Left kidney (tissue), 8 donors: ENCODE measurements at places on chromosomes 5 and 9. TPM values are rescaled to one million over a fixed set of nuclear protein-coding genes. Genes with fewer than 3 reads are reported as not detected.

DNA sequence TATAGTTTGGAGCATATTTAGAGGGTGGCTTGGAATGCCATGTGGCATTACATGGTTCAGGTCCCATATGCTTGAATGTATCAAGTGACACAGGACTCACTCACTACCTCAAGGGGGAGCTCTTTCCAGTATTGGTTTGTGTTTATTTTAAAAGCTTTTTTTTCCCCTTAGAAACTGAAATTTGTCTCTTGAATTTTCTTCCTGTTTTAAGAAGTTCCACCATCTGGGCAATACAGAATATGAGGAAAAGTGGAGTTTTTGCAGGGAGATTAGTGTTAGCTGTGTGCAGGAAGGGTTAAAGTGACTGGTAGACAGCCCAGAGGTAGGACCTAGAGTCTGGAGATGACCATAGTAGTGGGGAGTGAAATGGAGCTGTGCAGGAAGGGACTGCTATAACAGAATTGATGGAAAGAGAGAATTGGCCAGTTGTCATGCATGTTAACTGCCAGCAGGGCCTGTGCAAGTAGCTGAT lies 36.6 kb downstream of the CTNNA1 start:
- peak; percentile 51 for DNase-seq

- no peak for DNase-seq
These were observed 45.3 kb downstream of the OR2K2 start for GRCh38 chr9:111284703-111285102.

DNA sequence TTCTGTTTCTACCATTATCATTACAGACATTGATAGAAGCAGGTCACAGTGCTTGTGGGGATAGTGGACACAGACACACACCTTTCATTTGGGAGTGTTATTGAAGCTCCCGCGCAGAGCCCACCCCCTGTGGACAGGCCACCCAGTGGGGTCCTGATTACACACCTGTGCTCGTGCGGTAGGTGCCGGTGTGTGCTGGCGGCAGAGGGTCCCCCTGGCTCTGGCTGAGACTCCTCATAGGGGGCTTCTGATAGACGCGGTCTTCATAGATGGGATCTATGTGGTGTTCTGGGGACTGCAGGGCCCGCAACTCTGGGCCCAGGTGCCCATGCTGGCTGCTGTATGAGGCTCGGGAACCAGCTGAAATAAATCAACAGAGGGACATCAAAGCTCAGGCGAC lies 539.7 kb downstream of the CTNND2 start:
- DNase-seq = no peak

RPL7A gene
- polyA plus RNA-seq = 2,305 TPM

DNA sequence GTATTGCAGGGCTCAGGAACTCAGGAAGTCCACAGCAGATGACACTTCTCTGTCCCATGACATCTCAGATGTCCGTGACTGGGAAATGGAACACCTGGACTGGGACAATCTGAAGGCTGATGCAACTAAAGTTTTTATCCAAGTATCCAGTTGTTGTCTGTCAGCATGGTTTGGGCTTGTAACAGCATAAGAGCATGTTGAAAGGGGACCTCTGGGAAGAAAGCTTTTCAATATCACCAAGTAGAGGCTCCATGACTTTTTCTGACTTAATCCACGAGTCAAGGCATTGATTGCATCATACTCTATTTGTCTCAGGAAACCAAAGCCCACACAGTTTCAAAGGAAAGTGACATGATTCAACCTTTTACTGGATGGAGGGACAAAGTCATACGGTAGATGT lies 807.7 kb downstream of the MTRR start:
- DNase-seq = no peak

DNA sequence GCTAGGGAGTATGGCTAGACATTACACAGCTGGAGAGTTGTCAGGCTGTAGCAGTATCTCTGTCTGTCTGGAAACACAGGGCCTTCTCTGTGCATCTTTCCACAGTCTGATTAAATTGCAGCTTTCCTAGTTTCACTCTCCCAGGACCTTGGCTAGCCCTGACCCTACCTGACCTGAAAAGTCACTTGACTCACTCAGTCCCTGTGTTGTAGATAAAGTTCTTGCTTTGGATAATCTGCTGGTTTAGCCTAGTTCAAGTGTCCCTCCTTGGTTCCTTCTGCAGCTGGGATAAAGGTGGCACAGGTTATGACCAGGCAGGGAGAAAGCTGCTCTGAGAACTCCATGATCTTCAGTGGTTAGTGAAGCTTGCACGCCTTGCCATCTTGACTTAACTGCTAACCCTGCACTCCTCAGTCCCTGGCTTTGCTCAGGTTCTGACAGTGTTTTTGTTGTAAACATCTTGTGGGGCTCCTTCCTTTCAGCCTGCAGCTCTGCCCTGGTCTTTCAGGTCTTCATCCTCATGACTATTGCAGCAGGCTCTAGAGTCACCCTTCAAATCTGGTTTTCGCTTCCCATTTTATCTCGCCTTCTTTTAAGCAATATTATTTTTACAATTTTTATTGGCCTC lies 101.0 kb downstream of the PIP5K1B start:
- no peak for DNase-seq

ASPN gene
- polyA plus RNA-seq = 9.8 TPM

DNA sequence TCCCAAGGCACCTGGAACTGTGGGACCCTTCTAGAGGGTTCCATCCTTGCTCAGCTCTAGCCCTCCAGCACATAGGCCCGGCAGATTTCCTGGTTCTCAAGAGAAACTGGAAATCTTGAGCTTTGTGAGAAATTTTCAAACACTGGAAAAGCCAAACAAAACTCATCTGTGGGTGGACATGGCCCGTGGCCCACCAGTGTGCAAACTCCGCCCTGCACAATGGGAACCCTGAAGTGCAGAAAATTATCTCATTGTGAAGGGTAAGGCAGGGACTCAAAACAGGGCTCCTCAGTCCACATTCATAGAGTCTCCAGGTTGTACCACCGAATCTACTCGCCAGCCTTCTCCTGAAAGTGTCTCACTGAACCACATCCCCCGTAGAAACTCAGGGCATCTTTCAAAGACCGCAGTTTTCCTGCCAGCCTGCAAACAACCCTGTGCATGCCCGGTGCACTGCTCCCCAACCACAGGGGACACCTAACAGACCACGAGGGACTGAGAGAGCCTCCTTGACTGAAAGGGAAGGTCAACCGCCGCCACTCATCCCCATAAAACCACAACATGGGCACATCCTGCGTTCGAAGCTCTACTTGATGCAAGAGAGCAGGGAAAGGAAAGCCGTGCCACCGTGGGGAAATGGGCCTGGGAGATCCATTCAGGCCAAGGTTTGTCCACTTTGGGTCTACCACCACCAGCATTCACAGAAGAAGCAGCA lies 18.1 kb downstream of the ADAMTS2 start:
- no peak for DNase-seq

DNA sequence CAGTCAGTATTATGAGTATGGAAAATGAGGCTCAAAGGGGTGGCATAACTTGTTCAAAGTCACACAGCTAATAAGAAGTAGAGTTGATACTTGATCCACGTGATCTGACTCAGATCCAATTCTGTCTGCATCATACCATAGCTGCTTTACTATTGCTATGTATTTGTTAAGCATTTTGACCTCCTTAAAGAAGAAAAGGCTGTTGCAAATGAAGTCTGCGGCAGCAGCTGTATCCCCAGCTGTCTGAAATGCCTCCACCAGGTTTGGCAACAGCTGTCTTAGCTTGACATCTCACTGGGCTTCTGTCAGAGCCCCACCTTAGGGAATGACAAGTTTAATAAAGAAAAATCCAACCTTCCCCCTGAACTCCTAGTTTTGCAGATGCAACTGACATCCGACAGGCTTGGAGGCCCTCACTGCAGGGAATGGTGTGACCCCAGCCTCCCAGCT lies 75.6 kb upstream of the SLC44A1 start:
- no peak for DNase-seq

DNA sequence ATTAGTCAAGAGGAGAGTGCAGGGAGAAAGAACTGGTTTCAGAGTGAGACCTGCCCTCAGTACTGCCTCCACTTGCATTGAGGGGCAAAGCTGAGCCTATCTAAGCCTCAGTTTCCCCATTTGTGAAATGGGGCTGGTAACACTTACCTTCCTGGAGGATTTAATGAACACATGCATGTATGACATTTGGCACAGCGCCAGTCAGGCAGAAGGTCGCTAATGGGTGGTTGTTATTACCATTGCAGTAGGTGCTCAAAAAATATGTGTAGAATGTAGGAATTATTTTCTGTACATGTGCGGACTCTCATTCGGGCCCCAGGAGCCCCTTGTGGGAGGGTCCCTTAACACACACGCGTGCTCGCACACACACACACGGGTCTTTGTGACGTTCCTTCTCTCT lies 10.9 kb downstream of the FAT2 start:
- no peak for DNase-seq

SCAI gene
- 17.1 TPM for polyA plus RNA-seq

- DNase-seq = no peak
These were observed 669.6 kb upstream of the ZNF608 start for GRCh38 chr5:125416055-125416454.

DNA sequence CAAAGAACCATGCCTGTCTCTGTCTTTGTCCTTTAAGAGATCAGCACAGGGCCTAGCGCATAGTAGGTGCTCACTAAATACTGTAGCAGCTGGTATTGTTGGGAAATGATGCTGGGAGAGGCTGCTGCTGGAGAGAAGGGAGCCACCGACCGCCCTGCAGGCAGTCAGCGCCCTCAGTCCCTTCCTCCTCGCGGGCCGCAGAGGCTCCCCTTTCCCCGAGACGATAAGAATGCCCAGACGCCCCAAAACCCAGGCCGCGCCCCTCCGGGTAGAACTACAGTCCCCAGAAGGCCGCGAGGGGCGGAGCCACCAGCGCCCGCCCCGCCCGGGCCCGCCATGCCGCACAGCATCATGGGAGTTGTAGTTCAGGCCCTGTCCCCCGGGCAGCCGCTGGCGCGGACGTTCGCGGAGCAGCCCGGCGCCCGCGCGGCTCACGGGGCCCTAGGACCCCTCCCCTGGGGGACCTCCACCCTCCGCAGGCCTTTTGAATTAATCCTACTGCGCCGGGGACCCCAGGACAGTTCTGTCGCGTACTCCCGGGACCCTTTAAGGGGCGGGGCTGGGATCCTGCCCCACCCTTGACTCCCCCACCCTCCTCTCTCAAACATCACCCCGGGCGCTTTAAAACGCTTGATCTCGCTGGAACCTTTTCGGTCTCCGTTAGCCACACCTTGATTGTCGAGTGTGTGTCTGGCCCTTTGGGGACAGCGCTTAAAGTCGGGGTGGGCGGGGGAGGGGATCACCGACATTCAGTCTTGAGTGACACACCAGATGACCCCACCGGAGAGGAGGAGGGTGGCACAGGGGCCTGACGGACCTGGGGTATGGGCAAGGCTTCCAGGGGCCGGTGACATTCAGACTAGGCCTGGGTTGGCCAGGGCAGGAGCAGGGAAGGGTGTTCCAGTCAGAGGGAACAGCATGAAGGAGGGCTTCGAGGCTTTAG lies 24.8 kb upstream of the IER5L start:
- DNase-seq = peak; percentile 77
